ENCODE measurements at places on chromosomes 16 and 17. TPM values are rescaled to one million over a fixed set of nuclear protein-coding genes. Genes with fewer than 3 reads are reported as not detected.

The TIMM22 gene
- 22.1 TPM for polyA plus RNA-seq

DNA sequence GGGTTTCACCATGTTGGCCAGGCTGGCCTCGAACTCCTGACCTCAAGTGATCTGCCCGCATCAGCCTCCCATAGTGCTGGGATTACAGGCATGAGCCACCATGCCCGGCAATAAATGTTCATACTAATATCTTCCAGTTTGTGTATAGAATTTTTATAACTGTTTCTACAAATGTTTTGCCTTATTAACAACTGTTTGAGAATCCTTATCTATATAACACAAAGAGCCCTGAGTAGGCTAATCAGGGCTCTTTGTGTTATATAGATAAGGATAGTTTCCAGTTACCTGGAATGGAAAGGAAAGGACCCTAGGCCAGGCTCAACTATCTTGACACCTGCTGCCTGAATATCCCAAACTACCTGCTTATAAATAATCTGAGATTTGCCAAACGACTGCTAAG lies 16.9 kb downstream of the TERF2 start:
- no peak for DNase-seq

GRCh38 chr16:1548233-1548632 lies 14.8 kb downstream of the TMEM204 start:
- no peak for DNase-seq

- no peak for DNase-seq
Observed at GRCh38 chr17:78576389-78577112, 645 bp downstream of the DNAH17 start.

- no peak for DNase-seq
Observed at GRCh38 chr17:53217311-53217710, 605.4 kb upstream of the KIF2B start.

DNA sequence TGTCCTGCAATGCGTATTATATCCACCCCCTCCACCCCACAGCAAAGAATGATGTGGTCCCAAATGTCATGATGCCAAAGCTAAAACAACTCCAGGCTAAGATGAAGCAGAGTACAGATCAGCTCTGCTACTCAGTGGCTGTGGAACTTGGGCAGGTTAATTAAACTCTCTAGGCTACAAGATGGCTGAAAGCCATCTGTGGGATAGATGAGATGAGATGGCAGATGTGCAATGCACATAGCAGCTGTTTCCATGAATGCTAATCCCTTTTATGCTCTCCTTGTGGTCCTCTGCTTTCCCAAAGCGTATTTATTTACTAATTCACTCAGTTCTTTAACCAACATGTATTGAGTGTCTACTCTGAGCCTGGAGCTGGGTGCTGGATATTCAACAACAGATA lies 114.4 kb downstream of the GRIN2A start:
- no peak for DNase-seq

- no peak for DNase-seq
Observed at GRCh38 chr17:82786427-82786826, 34.6 kb downstream of the TBCD start.

GRCh38 chr16:75044800-75045361 lies 46.1 kb downstream of the ZNRF1 start:
- DNase-seq = no peak

The KCNG4 gene
- polyA plus RNA-seq = not detected

GRCh38 chr16:70472786-70473433 lies 18.5 kb downstream of the FCSK start:
- DNase-seq = no peak

- no peak for DNase-seq
Observed at GRCh38 chr17:59413014-59413766, 81.7 kb downstream of the YPEL2 start.

DNA sequence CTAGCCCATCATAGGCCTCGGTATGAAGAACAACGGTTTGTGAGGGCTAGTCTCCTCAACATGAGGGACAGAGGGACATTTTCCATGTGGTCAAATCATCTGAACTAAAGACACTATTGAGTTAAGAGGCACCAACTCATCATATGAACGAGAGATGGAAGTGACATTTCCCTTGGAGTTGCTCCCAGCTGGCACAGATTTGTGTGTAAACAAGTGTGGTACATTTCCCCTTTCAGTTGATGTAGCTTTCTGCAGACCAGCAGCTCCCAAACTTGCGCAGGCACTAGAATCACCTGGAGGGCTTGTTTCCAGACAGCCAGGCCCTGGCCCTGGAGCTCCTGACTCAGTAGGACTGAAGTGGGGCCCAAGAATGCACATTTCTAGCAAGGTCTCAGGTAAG lies 205.5 kb downstream of the PARN start:
- DNase-seq = no peak

GRCh38 chr16:85749771-85750145 lies 1.1 kb downstream of the C16orf74 start:
- no peak for DNase-seq

The CEP131 gene
- 11.5 TPM for polyA plus RNA-seq

GRCh38 chr16:55390630-55391237 lies 66.7 kb downstream of the IRX6 start:
- no peak for DNase-seq

The PRR15L gene
- 0.88 TPM for polyA plus RNA-seq

DNA sequence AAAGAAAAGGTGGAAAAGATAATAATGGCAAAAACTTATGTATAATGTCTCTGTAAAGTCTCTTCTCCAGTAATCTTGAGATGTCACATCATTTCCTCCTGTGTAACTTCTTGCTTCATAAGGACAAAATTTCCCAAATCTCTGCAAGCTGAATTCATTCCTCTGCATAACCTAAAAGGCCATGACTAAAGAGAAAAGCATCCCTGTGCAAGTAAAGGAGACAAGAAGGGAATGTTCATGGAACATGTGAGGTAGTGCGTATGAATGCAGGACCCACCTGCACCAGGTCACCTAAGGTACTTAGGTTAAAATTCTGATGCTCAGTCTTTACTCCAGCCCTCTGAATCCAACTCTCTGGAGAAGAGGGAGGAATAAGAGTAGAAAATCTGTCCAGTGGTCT lies 46.9 kb upstream of the NLK start:
- no peak for DNase-seq

The BAIAP3 gene
- polyA plus RNA-seq = 0.51 TPM

DNA sequence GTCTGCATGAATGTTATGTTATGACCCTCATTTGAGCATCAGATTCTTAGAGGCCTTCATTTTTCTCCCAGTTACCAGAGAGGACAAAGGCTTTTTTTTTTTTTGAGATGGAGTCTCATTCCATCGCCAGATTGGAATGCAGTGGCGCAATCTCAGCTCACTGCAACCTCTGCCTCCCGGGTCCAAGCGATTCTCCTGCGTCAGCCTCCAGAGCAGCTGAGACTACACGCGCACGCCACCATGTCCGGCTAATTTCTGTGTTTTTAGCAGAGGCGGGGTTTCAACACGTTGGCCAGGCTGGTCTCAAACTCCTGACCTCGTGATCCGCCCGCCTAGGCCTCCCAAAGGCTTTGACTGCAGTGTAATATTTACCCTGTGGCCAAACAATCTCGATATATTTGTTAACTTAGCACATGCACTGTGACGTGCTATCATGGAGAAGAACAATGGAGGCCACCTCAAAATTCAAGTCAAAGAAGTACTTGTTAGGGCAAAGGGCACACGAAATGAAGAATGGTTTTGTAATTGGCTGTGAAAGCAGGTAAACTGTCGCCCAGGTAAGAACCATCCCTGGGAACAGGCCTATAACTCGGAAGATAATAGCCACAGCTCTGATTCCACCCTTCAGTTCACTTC lies 303.4 kb downstream of the SLC39A11 start:
- DNase-seq = no peak

Measured in A549 (cell line).